ENCODE measurements at places on chromosomes 5 and 9. TPM values are rescaled to one million over a fixed set of nuclear protein-coding genes. Genes with fewer than 3 reads are reported as not detected.

BAAT gene
- 0.56 TPM for total RNA-seq

ARL14EPL gene
- 0.10 TPM for total RNA-seq

SOX30 gene
- total RNA-seq, result not detected

SLCO6A1 gene
- not detected for total RNA-seq

SLC25A2 gene
- not detected for total RNA-seq

Measured in A549 treated with dexamethasone at 1 μM for 4 hours (cell line).